Kidney (tissue), 22 donors: ENCODE measurements at places on chromosomes 11 and 22. TPM values are rescaled to one million over a fixed set of nuclear protein-coding genes. Genes with fewer than 3 reads are reported as not detected.

The CHRM4 gene
- total RNA-seq, result 0.16 TPM

DNA sequence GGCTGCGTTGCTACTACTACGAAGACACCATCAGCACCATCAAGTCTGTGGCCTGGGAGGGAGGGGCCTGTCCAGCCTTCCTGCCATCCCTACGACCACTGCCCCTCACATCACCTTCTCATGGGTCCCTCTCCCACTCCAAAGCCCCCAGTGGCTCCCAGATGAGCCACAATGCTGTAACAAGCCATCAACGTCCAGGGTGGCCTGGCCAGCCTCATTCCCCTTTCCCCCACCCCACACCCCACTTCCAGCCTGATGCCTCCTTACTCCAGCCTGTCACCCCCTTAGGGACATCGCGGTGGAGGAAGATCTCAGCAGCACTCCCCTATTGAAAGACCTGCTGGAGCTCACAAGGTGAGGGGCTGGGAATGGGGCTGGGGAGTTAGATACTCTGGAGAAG is 14.9 kb downstream of the NCF4 start:
- no peak overlapping the region for H3K27ac ChIP-seq
- peaks cover 4% of the 10 kb centered on the region for H3K4me1 ChIP-seq
- no peaks in the 10 kb centered on the region for H3K36me3 ChIP-seq
- no peak overlapping the region for H3K4me3 ChIP-seq
- no peaks in the 10 kb centered on the region for H3K27me3 ChIP-seq

DNA sequence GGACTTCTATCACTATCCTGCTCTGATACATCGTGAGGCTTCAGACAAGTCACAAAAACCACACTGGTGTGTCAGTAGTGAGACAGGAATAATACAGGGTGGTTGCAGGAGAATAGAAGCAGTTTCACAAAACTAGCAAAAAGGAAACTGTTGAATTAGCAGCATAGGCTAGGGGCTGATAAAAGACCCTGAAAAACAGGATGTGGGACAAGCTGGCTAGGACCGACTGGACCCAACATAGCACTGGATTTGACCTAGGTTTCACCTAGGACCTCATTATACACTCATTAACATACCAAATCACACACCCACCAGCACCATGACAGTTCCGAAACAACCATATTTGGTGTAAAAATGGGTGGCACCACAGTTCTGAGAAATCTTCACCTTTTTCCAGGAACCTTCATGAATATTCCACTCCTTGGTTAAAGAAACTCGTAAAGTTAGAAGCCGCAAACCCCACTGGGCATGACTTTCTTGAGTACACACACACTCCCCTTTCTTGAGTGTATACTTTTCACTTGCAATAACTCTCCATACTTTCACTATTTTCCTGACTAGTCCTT is 76.2 kb downstream of the SLC1A2 start:
- H3K27me3 ChIP-seq, result no peaks in the 10 kb centered on the region
- no peaks in the 10 kb centered on the region for H3K4me1 ChIP-seq
- H3K4me3 ChIP-seq, result no peak overlapping the region

GRCh38 chr22:45008186-45008681 is 1.6 kb downstream of the PHF21B start:
- H3K27ac ChIP-seq, result peak overlapping the region; percentile 28
- DNase-seq, result peak; percentile 50
- no peak overlapping the region for H3K4me3 ChIP-seq
- peaks cover 4% of the 10 kb centered on the region for H3K4me1 ChIP-seq
- H3K27me3 ChIP-seq, result no peaks in the 10 kb centered on the region

GRCh38 chr11:3637201-3637600 is 4.6 kb downstream of the ART5 start:
- H3K27me3 ChIP-seq, result no peaks in the 10 kb centered on the region
- no peak for DNase-seq
- H3K27ac ChIP-seq, result no peak overlapping the region
- H3K36me3 ChIP-seq, result no peaks in the 10 kb centered on the region
- H3K4me3 ChIP-seq, result no peak overlapping the region
- no peaks in the 10 kb centered on the region for H3K4me1 ChIP-seq
